ENCODE measurements at places on chromosomes 16 and 17.
A peak's percentile ranks its signal among the peaks of the same experiment; 100 is the strongest.

GRCh38 chr16:28096983-28097899 is 33.7 kb upstream of the GSG1L start:
- no peak for DNase-seq

DNA sequence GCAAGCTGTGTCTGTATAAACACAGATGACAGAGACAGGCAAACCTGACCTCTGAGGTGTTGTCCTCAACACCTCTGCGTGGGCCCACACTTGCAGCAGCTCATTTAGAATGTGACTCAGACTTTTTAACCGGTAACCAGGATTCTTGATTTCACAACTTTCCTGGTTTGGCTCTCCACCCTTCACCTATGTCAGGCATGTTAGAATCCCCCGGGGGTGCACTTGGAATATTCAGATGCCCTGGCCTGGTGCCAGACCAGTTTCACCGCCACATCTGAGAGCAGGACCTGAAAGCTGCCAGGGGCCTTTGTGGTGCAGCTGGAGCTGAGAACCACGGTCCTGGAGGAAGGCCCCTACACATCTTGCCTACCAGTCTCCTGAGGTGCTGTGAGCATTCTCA is 4.8 kb downstream of the DHODH start:
- peak; percentile 9 for DNase-seq

DNA sequence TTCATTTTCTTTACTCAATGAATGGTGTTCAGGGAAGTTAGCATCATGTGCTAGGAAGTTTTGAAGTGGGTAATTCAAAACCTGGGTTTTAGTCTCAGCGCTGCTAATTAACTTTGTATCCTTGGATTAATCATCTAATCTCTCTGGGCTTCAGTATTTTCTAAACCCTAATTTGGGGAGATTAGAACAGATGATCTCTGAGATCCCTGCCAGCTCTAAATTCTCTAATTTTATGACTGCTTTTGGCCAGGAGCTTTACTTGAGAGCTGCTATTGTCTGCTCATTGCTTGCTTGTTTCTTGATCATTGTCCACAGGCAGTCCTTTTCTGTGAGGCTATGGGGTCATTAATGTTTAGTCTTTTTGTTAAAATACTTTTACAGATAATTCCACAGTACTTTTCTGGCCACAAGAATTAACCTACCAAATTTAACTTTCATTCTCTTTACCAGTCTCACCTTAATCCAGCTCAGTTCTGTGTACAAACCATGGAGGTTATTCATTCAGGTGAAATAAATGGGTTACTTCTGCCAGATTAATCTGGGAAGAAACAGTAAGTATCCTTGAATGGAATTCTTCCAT is 28.4 kb upstream of the VWA3A start:
- DNase-seq, result no peak

DNA sequence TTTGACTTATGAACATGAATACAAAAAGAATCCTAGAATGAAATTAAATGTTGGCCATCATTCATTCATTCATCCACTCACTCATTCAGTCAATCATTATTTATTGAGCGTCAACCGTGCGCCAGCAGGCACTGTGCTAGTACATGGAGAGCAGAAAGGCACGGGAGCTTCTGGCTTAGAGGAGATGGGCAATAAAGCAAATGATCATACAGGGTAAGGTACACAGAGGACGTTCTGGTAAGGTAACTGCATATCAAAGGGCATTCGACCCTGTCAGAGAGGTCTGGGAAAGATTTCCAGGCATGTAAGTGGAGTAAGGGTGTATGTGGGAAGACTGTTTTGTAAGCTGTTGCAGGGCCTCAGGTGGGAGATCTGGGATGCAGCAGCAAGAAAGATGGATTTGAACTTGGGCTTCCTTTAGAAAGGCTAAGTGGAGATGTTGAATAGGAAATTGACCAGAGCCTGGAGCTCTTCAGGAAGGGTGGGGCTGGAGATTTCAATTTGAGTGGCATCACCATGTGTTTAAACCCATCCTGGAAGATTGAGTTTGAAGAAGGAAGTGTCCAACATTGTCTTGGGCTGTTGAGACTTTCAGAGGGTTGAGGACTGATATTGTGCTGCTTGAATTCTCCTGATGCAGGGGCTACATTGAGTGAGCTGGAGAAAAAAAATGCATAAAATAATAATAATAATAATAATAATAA is 2.8 kb upstream of the MSI2 start:
- no peak for DNase-seq

DNA sequence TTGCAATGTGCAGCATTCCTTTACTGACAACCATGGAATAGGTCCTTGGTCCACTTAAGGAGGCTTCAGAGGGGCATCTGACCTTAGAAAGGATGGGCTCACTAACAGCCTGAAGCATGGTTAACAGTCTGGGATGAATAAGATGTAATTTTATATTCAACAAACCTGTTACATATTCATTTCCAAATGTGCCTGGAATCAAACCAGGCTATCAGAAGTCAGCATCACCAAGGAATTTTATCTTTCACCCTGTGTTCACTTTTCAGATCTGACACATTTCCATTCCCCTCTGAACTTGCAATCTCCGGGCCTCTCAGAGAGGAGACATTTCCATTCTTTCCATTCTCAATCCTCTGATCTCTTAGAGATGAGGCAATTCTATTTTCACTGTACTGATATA is 62.4 kb downstream of the SNX11 start:
- no peak for DNase-seq

- no peak for DNase-seq
Measured at GRCh38 chr16:35200662-35201061, 1741.2 kb downstream of the TP53TG3F start.

DNA sequence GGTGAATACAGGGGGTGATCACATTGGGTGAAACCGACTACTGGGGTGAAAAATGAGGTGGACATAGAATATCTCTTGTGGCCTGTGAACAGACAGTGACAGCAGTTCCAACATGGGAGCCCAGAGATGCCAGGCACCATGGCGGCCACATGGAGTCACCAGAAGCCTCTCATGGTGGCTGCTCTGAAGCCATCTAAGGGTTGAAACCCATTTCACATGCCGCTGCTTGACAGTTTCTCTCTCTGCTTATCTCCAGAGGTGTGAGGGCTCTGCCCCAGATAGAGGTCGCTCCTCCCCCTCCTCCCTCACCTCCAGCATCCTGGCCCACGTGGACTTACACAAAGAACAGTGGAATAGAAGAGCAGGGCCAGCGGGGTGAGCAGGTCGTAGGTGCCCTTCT is 37.9 kb upstream of the PIK3R6 start:
- no peak for DNase-seq

- DNase-seq, result no peak
Measured at GRCh38 chr16:69368866-69369265, 16.9 kb downstream of the TERF2 start.

- no peak for DNase-seq
Measured at GRCh38 chr16:21026846-21027245, 123.8 kb downstream of the DNAH3 start.

- no peak for DNase-seq
Measured at GRCh38 chr17:7460850-7461660, 16.2 kb downstream of the CHRNB1 start.

DNA sequence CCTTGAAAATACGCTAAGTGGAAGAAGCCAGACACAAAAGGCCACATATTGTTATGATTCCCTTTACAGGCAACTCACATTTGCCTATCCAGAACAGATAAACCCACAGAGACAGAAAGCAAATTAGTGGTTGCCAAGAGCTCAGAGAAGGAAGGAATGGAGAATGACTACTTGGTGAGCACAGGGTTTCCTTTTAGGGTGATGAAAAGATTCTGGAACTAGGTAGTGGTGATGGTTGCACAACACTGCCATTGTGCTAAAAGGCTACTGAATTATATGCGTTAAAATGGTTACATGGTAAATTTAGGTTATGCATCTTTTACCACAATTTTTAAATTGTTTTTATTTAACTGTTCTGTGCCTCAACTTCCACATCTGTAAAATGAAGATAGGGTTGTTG is 4.4 kb downstream of the COPRS start:
- DNase-seq, result no peak

DNA sequence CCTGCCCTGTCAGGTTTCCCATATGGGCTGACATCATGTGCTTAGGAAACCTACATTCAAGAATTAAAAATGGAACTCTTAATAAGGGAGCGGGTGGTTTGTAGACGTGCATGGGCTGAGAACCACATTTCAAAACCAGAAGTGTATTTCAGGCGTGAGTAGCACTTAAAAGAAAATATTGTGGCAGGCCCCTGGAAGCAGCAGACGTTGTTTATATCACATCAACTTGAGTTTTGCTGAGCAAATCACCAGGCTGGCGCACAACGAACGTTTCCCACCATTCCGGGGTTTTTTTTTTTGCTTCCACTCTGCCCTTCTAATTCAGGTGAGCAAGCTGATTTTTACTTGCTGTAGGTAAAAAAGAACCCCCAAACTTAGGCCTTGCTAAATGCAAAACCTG is 220.2 kb downstream of the MRTFB start:
- DNase-seq, result no peak

DNA sequence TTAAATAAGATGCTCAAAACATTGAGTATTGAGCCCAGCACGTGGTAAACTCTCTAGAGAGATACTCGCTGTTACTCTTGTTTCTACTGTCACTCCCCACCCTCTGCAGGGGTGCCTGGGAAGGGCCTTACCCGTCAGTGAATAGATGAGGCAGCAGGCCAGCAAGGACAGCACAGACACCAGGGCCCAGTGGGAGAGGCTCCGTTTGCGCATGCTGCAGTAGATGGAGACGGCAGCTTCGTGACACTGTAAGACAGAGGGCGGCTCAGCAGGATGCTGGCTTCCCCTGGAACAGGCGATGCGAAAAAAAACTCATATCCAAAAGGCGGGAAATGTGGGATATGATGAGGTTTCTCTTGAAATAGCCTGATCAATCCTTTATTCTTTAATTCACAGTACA is 20.0 kb downstream of the SLC38A8 start:
- DNase-seq, result no peak

- no peak for DNase-seq
Measured at GRCh38 chr17:78361225-78361701, 1.4 kb upstream of the SOCS3 start.

- DNase-seq, result no peak
Measured at GRCh38 chr16:51085271-51085670, 65.8 kb downstream of the SALL1 start.

GRCh38 chr16:11180489-11180888 is 75.5 kb downstream of the SOCS1 start:
- DNase-seq, result no peak

DNA sequence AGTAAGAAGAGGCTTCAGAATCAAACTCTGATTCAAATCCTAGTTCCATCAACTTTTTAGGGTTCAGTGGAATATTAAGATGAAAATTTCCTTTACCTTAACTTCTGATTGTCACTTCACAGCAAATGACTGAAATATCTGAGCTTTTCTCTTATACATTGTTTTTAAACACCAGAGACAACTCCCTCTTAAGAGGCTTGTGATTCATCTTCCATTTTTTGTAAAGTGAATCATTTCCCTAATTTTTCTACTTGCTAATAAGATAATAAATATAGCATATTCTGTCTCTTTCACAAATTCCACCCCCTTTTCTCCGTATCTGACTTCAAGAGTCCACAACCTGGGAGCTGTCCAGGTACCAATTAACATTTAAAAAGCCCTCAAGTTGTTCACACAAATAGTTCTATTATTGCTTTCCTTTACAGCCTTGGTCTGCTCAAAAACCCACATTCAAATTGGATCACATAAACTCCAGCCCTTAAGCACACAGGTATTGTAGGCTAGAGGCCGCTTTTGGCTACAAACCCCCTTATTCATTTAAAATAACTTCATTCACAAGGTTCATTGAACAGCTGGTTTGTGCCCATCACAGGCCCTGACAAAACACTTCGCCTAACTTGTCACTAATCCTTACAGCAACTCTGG is 14.1 kb upstream of the UTP6 start:
- no peak for DNase-seq

Measured in activated naive CD8-positive, alpha-beta T cell treated with anti-CD3 and anti-CD28 coated beads for 36 hours (primary cell).